ENCODE measurements at places on chromosomes 4 and X.

DNA sequence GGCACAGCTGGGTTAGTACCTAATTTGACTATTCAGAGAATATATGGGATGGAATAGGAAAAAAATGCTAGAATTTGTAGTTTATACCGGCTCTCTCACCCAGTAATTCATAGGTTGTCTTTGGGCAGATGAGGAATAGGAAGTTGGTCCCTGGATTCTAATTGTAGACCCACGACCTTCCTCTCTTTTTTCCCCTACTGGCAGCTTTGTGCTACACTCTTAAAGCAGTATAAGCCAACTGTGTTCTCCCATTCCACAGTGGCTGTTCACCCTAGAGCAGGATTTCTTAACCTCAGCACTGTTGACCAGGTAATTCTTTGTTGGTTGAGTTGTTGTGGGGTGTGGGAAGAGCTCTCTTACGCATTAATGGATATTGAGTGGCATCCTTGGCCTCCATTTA is 92.9 kb downstream of the FNIP2 start:
- no peak for DNase-seq

GRCh38 chr4:47386146-47386545 is 77.4 kb downstream of the COMMD8 start:
- no peak for DNase-seq

- DNase-seq, result no peak
Observed at GRCh38 chr4:127558088-127558487, 74.7 kb upstream of the INTU start.

DNA sequence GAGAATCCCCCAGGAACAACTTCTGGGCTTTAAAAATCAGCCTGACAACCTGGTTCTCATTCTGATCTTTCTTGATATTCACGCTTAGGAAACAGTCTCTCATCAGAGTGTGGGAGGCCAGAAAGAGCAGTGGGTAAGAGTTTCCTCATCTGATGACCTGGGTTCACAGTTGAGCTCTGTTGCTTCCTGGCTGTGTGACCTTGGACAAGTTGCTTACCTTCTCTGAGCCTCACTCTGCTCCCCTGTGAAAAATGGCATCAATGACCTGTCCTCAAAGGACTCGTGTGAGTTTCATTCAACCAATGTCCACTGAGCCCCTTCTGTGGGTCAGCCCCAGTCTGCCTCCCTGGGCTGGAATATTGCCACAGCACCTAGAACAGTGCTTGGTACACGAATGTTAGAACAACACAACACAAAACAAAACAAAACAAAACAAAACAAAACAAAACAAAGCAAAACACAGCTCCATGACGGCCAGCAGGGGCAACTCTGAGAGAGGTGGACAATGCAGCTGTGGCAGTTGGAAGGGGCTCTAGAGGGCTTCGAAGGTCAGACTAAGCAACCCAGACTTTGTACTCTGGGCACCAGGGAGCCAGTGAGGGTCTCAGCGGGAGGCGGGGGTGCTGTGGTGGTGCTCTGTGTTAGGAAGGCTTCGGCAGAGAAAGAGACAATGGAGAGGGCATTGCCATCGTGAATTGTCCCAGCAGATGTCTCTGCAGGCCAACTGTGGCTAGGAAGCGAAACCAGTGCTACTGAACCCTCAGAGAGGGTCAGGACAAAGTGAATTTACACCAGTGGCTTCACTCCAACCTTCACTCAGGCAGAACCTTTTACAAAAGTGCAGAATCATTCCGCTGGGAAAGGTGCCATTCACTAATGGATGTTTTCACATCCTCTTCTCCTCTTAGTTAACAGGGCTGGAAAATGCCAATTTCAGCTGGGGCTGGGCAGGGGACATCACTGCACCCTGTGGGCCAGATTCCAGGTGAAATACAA is 14.3 kb upstream of the C4orf50 start:
- no peak for DNase-seq

GRCh38 chr4:100977274-100977673 is 370.1 kb downstream of the PPP3CA start:
- no peak for DNase-seq

- no peak for DNase-seq
Observed at GRCh38 chrX:110125446-110126162, 122.7 kb downstream of the TMEM164 start.

DNA sequence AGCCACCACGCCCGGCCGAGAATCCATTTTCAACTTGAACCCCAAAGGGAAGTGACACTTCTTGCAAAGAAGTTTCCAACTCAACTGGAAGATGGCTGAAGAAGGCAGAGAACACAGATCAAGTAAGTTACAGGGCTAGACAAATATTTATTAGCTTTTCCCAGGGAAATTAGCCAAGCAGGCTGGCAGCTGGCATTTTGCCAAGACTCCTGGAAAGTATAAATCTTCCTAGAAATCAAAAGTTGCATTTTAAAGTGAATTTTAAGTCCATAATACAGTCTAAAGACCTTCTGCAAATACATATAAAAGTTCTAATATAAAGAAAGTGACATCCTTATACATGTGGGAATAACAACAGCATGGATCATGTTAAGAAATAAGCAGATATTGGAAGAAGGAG is 3.4 kb upstream of the MRPL1 start:
- no peak for DNase-seq

GRCh38 chr4:140068271-140068670 is 85.7 kb downstream of the MAML3 start:
- no peak for DNase-seq

GRCh38 chr4:151117371-151117962 is 18.0 kb downstream of the RPS3A start:
- no peak for DNase-seq

DNA sequence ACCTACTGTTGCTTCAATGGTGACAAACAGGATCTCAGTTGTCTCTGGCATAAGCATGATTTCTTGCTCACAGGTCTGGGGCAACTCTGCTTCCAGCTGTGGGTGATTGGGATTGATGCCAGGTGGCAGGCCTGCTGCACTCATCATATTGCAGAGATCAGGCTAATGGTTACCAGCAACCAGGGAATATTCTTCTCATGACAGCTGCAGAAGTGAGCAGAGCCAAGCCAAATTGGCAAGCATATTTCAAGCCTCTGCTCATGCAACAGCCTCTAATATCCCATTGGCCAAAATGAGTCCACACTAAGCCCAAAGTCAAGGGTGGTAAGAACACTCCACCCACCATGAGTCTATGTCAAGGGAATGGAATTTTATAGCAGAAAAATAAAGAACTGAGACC is 26.7 kb upstream of the TBC1D19 start:
- no peak for DNase-seq

GRCh38 chr4:133377286-133377685 is 228.2 kb downstream of the PCDH10 start:
- no peak for DNase-seq

DNA sequence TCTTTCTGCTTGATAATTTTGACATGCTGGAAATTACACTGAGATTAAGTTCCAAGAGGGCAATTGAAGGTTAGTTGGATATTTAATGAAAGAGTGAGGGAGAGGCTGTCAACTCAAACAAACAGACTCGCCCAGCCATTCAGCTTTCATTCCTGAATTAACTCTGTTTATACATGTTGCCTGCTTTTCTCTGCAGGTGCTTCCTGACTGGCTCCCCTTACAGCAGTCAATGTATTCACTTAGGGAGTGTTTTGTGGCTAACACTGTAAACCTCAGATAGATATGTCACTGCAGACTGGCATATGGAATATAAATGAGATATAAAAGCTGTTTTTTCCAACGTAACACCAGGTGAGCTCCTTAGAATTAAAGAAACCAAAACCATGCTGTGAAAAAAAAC is 28.7 kb downstream of the TMPRSS11A start:
- DNase-seq, result no peak

DNA sequence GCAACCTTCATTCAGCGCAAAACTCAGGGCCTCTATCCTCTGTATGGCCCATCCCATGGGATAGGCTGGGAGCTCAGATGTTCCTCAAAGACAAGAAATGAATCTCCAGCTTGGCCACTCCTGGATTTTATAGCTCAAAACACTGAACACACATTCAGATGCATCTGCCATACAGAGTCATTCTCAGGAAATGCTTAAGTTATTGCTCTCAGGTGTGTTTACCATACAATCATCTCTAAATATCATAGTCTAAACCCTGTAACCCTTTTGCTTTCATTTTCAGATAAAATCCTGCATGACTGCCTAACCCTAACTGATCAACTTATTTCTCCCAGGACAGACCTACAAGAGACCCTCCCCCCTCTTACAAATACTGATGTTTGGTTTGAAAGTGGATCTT is 140.9 kb upstream of the FMR1 start:
- DNase-seq, result no peak

DNA sequence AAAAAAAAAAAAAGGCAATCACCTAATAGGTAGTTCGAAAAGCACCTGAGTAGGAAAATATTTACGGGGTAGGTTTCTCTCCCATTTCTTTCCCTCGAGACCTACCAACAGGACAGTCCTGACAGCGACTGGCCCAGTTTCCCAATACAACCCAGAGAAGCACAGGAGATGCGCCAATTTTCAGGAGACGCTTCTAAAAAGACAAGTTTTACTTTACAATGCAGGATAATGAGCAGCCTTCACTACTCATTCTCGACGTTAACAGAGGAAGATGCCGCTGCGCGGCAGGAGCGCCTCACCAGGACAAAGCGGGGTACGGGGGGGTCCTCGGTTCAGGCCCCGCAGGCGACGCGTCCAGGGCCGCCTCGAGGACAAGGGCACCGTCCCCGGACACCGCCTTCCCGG is 708 bp downstream of the BCLAF3 start:
- DNase-seq, result peak; percentile 55

DNA sequence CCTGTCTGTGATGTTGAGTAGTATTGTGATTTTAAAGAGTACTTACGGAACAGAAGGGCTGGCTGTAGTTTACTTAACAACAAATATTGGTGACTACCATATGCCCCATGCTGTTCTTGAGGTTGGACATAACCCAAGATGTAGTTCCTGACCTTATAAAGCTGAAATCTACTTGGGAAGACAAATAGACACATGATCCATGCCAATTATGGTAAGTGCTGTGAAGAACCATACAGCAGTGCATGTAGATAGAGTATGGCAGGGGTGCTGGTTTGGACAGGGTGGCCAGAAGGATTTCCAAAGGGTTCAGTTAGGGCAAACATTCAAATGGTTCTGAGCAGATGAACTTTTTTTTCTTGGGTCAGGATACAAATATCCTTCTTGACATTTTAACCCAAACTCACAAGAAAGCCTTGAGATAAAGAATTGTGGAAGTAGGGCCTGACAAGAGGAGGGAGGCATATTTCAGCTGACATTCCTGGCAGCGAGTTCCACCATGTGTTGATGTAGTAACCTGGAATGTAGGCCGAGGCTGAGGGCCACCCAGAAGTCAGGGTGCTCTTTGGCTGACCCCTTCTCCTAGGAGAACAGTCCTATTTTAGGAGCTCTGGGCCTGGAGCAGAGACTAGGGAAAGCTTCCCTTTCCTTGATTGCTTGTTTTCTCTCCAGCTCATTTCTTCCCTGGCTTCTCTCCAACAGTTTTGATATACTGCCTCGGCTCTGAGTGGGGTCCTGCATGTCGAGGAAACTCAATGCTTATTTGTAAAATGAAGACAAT is 74.2 kb downstream of the FREM3 start:
- no peak for DNase-seq

GRCh38 chr4:70858454-70858853 is 18.8 kb upstream of the GRSF1 start:
- no peak for DNase-seq

DNA sequence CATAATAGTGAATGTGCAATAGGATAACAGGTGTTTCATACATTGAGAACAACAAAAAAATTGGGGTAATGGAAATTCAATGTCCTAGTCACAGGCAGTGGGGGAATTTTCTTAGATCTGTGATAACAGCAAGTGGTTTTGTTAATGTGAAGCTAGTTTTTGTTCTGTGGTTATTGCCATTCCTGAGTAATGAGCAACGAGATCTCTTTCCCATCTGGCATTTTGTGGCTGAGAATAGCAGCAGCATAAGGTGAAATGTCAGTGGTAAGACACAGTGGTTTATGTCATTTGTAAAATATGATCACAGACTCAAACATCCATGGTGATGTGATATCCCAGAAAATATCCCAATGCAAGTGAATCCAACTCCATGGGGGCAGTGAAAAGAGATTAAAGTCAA is 497.5 kb downstream of the KCNIP4 start:
- no peak for DNase-seq

DNA sequence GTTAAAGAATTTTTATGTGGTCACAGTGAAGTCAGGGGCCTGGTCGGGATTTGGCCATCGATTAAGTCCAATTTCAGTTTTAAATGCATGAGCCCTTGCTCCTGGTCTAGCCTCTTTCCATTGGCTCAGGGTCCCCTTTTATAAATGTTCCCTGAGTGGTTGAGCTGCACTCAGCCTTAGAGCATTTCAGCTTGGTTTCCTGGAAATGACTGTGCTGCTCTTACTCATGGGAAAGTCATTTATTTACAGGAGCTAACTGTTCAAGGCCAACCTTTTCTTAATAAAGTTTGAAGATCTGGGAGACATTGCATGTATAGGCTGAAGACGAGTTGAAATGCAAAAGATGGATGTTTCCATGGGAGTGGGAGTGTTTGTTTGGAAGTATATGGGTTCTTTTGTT is 98.8 kb upstream of the CLNK start:
- no peak for DNase-seq

DNA sequence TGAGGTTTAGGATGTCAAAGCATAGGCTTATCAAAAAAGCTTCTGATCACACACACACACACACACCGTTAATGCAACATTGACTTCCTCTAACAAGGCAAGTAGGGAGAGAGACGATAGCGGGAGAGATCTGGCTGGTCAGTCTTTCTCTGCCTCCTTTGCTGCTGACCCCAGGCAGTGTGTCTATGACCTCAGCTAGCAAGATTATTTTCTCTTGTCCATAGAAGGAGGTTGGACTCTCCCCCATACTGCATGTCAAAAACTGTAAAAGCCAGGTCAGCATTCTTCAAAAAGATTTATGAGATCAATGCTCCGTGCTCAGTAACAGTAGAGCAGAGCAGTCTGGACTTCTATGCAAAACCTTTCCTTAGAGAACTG is 63.5 kb upstream of the PGM2 start:
- no peak for DNase-seq

DNA sequence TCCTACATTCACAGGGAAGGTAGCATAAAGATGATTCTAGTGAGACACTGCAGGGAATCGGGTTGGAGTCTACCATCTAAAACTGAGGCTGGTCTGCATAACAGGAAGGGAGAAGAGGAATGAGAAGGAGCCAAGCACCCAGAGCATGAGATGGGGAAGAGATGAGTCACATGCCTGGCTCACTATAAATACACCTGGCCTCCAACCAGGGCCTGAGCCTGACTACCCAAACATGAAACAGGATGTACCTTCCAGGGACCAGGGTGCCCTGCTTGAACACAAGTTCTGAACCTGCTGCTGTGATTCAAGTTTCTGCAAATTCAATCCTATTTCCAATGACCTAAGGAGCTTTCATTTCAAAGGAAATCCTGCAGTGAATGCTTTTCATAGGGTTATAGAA is 24.9 kb downstream of the CD99L2 start:
- DNase-seq, result no peak

GRCh38 chr4:177879851-177880250 is 437.6 kb upstream of the AGA start:
- peak; percentile 57 for DNase-seq

Measured in H1 (cell line).